ENCODE measurements at places on chromosomes 12 and 14.
A peak's percentile ranks its signal among the peaks of the same experiment; 100 is the strongest.

DNA sequence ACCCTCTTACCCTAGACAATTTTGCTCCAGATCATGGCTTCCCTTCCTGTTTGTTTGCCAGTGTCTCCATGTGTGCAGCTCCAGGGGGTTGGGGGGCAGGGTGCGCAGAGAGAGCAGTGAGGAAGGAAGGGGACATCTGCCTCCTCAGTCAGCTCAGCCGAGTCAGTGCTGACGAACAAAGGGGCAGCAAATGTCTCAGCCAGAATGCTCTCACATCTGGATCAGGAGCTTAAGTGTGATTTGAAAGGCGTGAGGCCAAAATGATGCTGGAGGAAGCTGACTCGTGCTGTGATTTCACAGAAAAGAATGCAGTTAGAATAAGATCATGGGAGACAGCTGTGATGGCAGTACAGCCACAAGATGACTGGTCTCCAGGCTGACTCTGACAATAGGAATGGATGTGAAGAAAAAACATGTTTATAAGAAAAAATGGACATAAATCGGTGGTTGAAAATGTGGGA is 27.1 kb upstream of the CDK17 start:
- DNase-seq, result peak; percentile 17

GRCh38 chr12:108833355-108833733 is 24.0 kb downstream of the SSH1 start:
- no peak for DNase-seq

- peak; percentile 61 for DNase-seq
Observed at GRCh38 chr14:38065106-38065762, 142.5 kb upstream of the SSTR1 start.

- no peak for DNase-seq
Observed at GRCh38 chr14:90777830-90778485, 38.3 kb downstream of the TTC7B start.

- DNase-seq, result no peak
Observed at GRCh38 chr14:75661499-75661814, 411 bp downstream of the TTLL5 start.

DNA sequence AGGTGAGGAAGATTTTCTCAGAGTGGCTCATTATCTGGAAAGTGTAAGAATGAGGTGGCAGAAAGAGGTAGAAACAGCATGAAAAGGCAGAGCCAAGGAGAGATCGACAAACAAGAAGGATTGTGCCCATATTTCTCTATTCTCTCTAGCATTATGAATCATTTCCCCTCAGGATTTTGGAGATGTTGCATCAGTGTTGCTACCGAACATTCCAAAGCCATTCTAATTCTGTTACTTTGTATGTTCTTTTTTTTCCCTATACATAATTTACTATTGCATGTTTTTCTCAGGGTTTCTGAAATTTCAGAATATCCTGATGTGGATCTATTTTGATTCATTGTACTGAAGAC is 61.4 kb downstream of the KICS2 start:
- DNase-seq, result no peak

DNA sequence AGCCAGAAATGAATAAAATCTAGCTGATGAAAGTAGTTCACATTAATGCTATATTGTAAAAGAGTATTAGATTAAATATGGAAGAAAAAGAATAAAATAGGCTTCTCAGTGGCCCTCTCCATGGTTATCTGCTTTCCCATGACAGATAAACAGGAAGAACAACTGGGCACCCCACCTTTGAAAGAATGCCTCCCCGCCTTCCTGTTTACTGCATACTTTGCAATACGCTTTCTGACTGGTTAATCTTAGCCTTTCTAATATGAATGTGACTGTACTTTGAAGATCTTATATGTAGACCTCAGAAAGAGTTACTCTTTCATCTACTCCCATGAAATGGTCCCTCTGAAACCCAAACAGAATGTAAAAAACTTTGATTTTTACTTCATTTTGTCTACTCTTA is 34.1 kb upstream of the DAAM1 start:
- DNase-seq, result no peak

GRCh38 chr12:88036353-88036965 is 7.3 kb upstream of the C12orf50 start:
- DNase-seq, result no peak

DNA sequence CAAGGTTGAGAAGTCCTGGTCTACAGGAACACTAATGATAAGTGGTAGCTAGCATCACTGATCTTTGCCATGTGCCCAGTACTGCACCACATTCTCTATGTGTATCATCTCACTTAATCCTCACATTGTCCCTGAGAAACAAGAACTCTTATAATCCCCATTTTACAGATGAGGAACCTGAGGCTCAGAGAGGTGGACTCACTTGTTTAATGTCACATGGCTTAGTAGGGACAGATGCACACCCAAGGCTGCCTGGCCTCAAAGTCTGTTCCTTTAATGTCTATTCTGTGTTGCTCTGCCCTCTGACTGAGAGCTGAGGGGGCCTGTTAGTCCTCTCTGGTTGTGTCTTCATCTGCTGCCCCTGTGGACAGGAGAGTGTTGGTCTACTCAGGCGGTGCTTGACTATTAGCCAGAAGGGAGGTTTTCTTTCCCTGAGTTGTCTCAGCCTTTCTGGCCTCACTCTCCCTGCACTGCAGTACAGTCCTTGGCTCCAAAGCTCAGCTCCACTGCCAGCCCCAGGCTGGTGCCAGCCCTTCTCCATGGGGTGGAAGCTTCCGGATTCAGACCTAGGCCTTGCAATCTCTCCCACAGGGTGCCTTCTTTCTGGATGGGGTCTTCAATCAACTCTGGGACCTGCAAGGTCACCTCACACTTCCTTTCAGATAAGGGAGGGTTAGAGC is 4.9 kb upstream of the DYNLL1 start:
- no peak for DNase-seq

- DNase-seq, result no peak
Observed at GRCh38 chr12:127170226-127171180, 1096.5 kb upstream of the TMEM132C start.

- no peak for DNase-seq
Observed at GRCh38 chr12:56258820-56259183, 618 bp upstream of the ANKRD52 start.

DNA sequence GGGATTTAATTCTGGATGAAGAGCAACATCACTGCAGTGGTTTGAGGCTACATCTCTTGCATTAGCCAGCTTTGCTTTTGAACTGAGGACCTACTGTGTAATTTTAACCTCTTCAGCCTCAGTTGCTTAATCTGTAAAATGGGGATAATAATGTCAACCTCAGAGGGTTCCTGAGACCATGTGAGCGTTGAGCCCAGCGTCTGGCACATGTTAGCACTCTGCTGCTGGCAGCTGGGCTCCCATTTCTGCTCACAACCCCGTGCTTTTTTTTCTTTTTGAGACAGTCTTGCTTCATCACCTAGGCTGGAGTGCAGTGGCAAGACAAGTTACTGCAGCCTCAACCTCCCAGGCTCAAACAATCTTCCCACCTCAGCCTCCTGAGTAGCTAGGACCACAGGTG is 31.6 kb downstream of the TESC start:
- no peak for DNase-seq

DNA sequence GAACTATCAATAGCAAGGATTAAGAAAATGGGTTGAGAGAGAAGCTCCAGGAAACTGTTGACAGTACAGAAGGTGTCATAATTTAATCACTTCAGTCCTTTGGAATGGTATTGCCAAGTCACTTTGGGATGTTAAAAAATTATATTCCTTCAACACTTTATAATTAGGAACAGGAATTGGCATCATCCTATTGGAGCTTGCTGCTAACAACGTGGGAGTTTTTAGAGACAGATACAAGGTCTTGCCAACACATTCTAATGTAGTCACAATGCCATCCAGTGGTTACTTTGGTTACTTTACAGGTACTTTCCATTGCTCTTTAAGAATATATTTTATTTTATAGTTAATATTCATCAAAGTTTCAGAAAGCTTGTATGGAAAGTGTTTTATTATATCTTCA is 310.1 kb downstream of the SYT1 start:
- no peak for DNase-seq

DNA sequence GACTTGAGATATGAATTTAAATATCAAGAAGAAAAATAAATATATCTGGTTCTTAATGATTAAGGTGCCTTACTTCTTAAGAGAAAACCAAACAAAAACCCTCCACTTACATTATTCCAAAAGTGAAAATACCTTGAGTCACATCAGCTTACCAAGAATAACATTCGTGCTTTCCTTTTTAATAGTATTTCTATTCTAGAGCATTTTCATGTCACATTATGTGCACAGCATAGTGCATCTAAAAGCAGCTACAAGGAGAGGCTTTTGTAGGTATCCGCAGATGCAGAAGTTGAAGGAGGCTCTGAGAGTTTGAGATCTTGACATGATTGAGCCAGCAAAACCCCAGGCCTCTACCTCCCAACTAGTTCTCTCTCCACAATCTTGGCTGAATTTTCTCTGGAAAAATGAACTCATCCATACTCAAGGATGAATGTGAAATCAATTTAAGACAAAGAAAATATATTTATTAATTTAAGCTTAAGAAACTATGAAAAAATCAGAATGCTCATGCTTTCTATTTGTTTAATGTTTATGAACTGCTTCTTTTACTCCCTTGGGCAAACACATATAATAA is 275.0 kb downstream of the AKAP6 start:
- DNase-seq, result no peak

GRCh38 chr12:105485321-105485910 is 154.9 kb downstream of the C12orf75 start:
- no peak for DNase-seq

DNA sequence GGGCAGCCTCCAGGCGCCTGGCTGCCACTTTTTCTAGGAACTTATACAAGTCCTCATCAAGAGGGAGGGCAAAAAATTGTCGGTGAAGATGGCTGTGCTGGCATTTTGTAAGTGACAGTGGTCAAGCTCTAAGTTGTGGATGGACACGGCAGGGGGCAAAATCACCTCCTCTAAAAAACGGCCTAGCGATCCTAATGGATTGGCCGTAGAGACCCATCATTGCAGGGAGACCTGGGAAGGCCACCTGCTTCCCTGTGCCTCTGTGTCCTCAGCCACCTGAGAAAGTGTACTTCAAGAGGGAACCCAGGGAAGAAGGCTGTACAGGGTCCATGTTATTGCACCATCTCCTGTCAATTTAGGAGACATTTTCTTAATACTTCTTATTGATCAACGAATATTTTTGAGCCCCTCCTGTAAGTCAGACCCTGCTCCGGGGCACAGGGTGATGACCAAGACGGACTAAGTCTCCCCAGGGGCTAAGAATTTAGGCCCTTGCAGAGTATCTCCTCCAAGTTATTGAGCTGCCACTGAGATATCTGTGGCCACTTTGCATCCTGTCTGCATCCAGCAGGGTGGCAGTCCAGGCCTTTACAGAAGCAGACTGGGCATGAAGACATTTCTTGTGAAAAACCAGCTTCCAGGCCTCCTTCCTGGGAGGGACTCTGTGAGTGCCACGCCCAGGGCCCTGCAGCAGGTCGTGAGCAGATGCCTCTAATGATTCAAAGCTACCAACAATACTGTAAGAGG is 40.5 kb downstream of the PSMA6 start:
- peak; percentile 42 for DNase-seq

- no peak for DNase-seq
Observed at GRCh38 chr12:93273834-93274564, 103.7 kb upstream of the NUDT4 start.

- no peak for DNase-seq
Observed at GRCh38 chr12:45458854-45459807, 243.2 kb downstream of the ANO6 start.

- DNase-seq, result peak; percentile 52
Observed at GRCh38 chr12:49098035-49098451, 3.4 kb upstream of the DHH start.

DNA sequence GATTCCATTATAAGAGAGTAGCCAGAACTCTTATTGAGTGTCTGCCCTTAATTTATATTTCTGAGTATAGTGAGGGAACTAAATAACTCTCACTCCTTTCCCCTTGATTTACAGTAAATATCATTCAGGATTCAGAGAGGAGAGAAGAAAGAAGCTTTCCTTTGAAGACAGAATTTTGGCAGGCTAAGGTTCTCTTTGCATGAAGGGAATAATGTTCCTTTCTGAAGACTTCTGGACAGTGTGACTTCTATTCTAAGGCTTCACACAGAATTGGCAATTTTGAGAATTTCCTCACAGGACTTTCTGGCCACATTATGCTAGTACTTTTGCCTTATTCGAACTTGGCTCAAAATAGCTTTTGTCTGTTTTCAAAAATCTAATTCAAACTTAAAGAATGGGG is 352.2 kb upstream of the FBXO33 start:
- no peak for DNase-seq

- peak; percentile 38 for DNase-seq
Observed at GRCh38 chr12:127145929-127146789, 1120.8 kb upstream of the TMEM132C start.

GRCh38 chr12:131799828-131800593 is 28.2 kb upstream of the MMP17 start:
- no peak for DNase-seq

DNA sequence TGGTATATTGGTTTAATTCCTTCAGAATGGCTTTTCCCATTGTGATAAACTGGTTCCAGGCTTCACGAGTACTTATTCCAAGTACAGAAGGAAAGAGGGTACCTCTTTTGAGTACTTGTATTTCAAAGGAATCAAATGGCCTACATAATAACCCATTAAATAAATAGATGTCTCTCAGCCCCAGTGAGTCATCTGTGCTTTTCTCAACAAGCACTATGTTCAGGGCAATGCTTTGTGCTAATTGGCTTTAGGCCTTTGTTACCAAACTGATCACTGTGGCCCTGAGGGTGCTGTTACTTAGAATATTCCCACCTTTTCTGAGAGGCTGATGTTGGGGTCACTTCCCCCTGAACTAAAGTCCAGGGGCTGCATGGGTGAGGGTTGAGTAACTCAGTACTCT is 107.1 kb downstream of the LRRK2 start:
- no peak for DNase-seq

DNA sequence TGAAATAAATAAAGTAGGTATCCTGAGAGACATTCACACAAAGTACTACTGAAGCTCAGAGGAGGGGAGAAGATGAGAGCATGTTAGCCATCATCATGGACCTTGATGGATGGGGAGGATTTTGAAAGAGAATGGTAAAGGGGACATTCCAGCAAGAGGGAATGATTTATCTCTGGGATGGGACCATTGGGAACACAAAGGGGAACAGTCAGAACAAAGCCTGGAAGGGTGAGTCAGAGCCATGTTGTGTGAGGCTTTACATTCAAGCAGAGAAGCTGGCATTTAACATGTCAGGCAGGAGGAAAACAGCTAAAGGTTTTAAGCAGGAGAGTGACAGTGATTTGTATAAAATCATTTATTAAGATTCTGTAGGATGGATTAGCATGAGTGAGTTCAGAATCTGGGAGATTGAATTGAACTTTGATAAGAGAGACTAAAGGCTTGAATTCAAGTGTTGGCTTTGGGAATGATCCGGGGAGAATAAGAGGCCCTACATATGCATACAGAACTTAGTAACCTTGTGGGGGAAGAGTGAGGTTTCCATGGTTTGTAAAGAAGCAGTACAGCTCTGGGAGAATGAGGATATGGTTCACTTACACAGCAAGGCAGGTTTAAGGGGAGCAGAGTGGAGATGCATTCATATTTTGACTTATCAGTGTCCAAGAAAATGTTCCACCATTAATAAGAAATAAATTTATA is 174.4 kb downstream of the SYT10 start:
- DNase-seq, result no peak
